ENCODE measurements at places on chromosomes 6 and 20. TPM values are rescaled to one million over a fixed set of nuclear protein-coding genes. Genes with fewer than 3 reads are reported as not detected.

The SYTL3 gene
- 14.8 TPM for total RNA-seq

- no peak overlapping the region for H3K27ac ChIP-seq
- no peak overlapping the region for H3K4me3 ChIP-seq
- H3K36me3 ChIP-seq: peaks cover 1% of the 10 kb centered on the region
Observed at GRCh38 chr6:38305995-38306681, 333.6 kb downstream of the BTBD9 start.

- DNase-seq: peak; percentile 86
- no peak overlapping the region for H3K27ac ChIP-seq
- H3K36me3 ChIP-seq: no peaks in the 10 kb centered on the region
- no peak overlapping the region for H3K4me3 ChIP-seq
Observed at GRCh38 chr6:166005944-166006899, 161.4 kb downstream of the TBXT start.

GRCh38 chr20:11350126-11351005 is 567.3 kb upstream of the BTBD3 start:
- H3K4me1 ChIP-seq: peaks cover 3% of the 10 kb centered on the region
- H3K27ac ChIP-seq: no peak overlapping the region
- no peaks in the 10 kb centered on the region for H3K27me3 ChIP-seq
- no peaks in the 10 kb centered on the region for H3K36me3 ChIP-seq
- no peak for DNase-seq

GRCh38 chr20:44212792-44213191 is 2.2 kb upstream of the OSER1 start:
- H3K27ac ChIP-seq: no peak overlapping the region
- peaks cover 7% of the 10 kb centered on the region for H3K4me1 ChIP-seq
- no peak overlapping the region for H3K4me3 ChIP-seq
- H3K27me3 ChIP-seq: no peaks in the 10 kb centered on the region
- DNase-seq: no peak
- no peaks in the 10 kb centered on the region for H3K36me3 ChIP-seq

- H3K36me3 ChIP-seq: no peaks in the 10 kb centered on the region
- no peak for DNase-seq
- H3K4me3 ChIP-seq: no peak overlapping the region
- H3K4me1 ChIP-seq: no peaks in the 10 kb centered on the region
- H3K27ac ChIP-seq: no peak overlapping the region
Observed at GRCh38 chr6:170424604-170425126, 118.1 kb downstream of the FAM120B start.

GRCh38 chr6:16756660-16757255 is 4.5 kb downstream of the ATXN1 start:
- no peaks in the 10 kb centered on the region for H3K27me3 ChIP-seq
- DNase-seq: no peak
- peaks cover 8% of the 10 kb centered on the region for H3K36me3 ChIP-seq
- no peak overlapping the region for H3K4me3 ChIP-seq

The PCIF1 gene
- total RNA-seq: 27.7 TPM

GRCh38 chr20:33830371-33830770 is 19.2 kb downstream of the CHMP4B start:
- peaks cover 56% of the 10 kb centered on the region for H3K4me1 ChIP-seq
- DNase-seq: peak; percentile 27
- H3K4me3 ChIP-seq: no peak overlapping the region
- no peaks in the 10 kb centered on the region for H3K36me3 ChIP-seq
- H3K27me3 ChIP-seq: no peaks in the 10 kb centered on the region

The SNX9 gene
- 22.7 TPM for total RNA-seq

- no peaks in the 10 kb centered on the region for H3K36me3 ChIP-seq
- peak; percentile 11 for DNase-seq
- H3K27me3 ChIP-seq: peaks cover 2% of the 10 kb centered on the region
- H3K4me3 ChIP-seq: no peak overlapping the region
- H3K27ac ChIP-seq: no peak overlapping the region
Observed at GRCh38 chr20:63096681-63097335, 90.0 kb upstream of the BHLHE23 start.

The LPA gene
- total RNA-seq: 1.1 TPM

GRCh38 chr6:13396241-13396792 is 68.0 kb upstream of the TBC1D7 start:
- peaks cover 36% of the 10 kb centered on the region for H3K4me1 ChIP-seq
- no peak for DNase-seq
- H3K4me3 ChIP-seq: no peak overlapping the region
- H3K27me3 ChIP-seq: no peaks in the 10 kb centered on the region
- no peaks in the 10 kb centered on the region for H3K36me3 ChIP-seq

- no peak overlapping the region for H3K27ac ChIP-seq
- no peak for DNase-seq
- no peaks in the 10 kb centered on the region for H3K4me1 ChIP-seq
- no peak overlapping the region for H3K4me3 ChIP-seq
Observed at GRCh38 chr6:134619789-134620188, 301.9 kb upstream of the SGK1 start.

The PDE7B gene
- 3.7 TPM for total RNA-seq

The NOX3 gene
- total RNA-seq: not detected

GRCh38 chr6:166760288-166760687 is 133.2 kb upstream of the RPS6KA2 start:
- no peak for DNase-seq
- no peak overlapping the region for H3K4me3 ChIP-seq
- H3K4me1 ChIP-seq: peaks cover 4% of the 10 kb centered on the region
- no peak overlapping the region for H3K27ac ChIP-seq
- H3K36me3 ChIP-seq: no peaks in the 10 kb centered on the region
- peaks cover 34% of the 10 kb centered on the region for H3K27me3 ChIP-seq

- DNase-seq: peak; percentile 82
- no peaks in the 10 kb centered on the region for H3K27me3 ChIP-seq
- H3K4me1 ChIP-seq: peaks cover 8% of the 10 kb centered on the region
- no peak within 1 kb of the TSS for H3K27ac ChIP-seq
- H3K4me3 ChIP-seq: no peak within 1 kb of the TSS
Observed at GRCh38 chr20:62427172-62428001, at the start of gene RBBP8NL. Gene RBBP8NL (minus strand): TSS chr20:62427539. CDS start chr20:62419647, 7,892 bp downstream.

- H3K4me3 ChIP-seq: no peak overlapping the region
- DNase-seq: peak; percentile 10
- H3K36me3 ChIP-seq: no peaks in the 10 kb centered on the region
- H3K4me1 ChIP-seq: no peaks in the 10 kb centered on the region
- no peaks in the 10 kb centered on the region for H3K27me3 ChIP-seq
Observed at GRCh38 chr6:140623498-140623897, 1249.0 kb upstream of the CITED2 start.

DNA sequence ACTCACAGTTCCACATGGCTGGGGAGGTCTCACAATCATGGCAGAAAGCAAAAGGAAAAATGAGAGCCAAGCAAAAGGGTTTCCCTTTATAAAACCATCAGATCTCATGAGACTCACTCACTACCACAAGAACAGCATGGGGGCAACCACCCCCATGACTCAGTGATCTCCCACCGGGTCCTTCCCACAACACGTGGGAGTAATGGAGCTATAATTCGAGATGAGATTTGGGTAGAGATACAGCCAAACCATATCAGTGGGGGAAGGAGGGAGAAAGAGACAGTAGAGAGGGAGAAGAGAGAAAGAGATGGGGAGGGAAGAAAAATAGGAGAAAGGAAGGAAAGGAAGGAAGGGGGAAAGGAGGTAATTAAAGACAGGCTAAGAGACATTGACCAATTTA is 30.1 kb downstream of the GMDS start:
- H3K27ac ChIP-seq: no peak overlapping the region
- no peak overlapping the region for H3K4me3 ChIP-seq
- H3K36me3 ChIP-seq: no peaks in the 10 kb centered on the region
- DNase-seq: no peak
- H3K4me1 ChIP-seq: no peaks in the 10 kb centered on the region

The PXT1 gene
- not detected for total RNA-seq

DNA sequence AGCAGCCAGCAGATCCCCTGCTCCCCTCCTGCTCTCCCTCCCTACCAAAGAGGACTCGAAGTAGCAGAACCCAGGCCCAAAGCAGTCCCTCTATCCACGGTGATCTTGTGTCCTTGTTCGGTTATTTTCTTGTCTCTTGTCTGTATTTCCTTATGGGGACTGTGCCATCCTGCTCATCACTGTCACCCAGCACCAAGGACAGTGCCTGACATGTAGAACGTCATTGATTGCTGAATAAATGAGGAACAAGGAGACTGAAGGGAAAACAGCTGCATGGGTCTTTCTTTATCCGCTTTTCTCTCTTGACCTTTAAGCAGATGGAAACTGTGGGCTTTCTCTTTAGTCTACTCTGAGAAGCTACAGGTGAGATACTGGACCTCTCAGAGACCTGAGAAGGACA is 29.4 kb upstream of the ZNF831 start:
- no peak overlapping the region for H3K4me3 ChIP-seq
- H3K27ac ChIP-seq: no peak overlapping the region
- H3K4me1 ChIP-seq: no peaks in the 10 kb centered on the region
- DNase-seq: no peak
- H3K27me3 ChIP-seq: no peaks in the 10 kb centered on the region

DNA sequence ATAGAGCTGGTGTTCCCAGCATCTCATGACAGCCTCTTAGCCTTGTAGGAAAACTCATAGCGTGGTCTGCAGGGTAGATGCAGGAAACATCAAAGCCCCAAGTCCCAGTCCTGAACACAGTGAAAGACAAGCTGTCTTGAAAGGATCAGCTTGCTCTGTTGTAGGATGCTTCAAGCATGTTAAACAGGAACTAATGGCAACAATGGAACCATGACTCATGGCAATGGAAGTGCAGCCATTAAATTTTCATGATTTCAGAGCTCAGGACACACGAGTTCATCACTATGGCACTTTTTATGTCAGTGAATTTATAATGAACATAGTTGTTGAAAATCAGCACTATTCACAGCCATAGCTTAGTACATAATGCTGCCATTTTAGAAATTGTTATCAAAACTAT is 367.7 kb downstream of the KIF16B start:
- H3K4me1 ChIP-seq: no peaks in the 10 kb centered on the region
- no peak overlapping the region for H3K4me3 ChIP-seq
- no peaks in the 10 kb centered on the region for H3K27me3 ChIP-seq
- H3K36me3 ChIP-seq: no peaks in the 10 kb centered on the region
- no peak overlapping the region for H3K27ac ChIP-seq

DNA sequence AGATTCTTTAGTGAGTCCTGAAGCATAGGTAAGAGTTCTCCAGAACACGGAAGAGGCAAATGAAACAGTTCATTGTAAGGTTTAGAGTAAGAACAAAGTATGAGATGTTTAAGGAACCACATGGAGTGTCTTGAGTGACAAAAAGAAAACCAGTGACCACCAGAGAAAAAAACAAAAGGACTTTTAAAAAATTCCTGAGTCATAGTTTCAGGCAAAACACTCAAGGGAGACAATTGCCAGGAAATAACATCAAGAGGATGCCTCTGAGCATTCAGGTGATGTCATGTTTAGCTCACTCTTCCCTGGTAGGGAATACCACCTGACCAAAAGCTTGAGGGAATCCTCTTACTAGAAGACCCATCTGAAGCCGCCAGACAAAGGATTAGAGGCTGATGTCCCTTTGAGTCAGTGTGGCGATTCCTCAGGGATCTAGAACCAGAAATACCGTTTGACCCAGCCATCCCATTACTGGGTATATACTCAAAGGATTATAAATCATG is 110.3 kb downstream of the COL19A1 start:
- H3K36me3 ChIP-seq: no peaks in the 10 kb centered on the region
- no peaks in the 10 kb centered on the region for H3K4me1 ChIP-seq
- no peak overlapping the region for H3K4me3 ChIP-seq
- no peak for DNase-seq
- no peak overlapping the region for H3K27ac ChIP-seq

DNA sequence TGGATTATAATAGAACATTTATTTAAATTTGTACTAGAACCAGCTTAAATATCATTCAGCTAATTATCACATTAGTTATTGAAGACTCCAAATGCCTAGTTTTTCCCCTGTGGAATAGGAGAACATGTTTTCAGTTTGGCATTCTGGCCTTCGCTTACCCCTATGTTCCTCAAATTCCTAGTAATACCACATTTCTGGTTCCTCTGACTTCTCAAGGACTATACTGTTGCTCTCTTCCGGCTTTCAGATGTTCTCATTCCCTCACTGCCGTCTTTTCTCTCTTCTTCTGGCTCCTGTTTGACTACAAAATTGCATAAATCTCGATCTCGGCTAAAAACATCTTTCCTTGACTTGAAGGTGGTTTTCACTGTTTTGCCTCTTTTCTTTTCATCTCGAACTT is 71.8 kb upstream of the KHDRBS2 start:
- no peak overlapping the region for H3K4me3 ChIP-seq
- H3K27ac ChIP-seq: no peak overlapping the region
- H3K36me3 ChIP-seq: no peaks in the 10 kb centered on the region
- no peaks in the 10 kb centered on the region for H3K4me1 ChIP-seq
- H3K27me3 ChIP-seq: no peaks in the 10 kb centered on the region
- no peak for DNase-seq

DNA sequence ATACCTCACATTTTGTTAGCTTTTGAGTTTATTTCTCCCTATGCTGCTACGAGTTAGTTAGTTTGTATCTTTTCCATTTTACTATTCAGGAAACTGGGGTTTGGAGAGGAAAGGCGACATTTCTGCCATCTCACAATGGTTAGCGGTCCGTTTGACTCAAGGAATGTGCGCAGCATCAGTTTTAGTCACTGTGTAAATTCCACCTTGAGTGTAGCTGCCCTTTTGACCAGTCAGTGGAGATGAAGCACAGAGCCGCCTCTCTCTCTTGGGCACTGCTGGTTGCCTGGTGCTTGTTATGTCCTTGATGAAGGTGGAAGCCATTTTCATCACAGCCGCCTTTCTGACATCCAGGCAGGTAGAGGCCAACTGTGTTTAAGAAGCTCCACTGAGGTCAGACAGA is 185.5 kb downstream of the SCP2D1 start:
- no peak for DNase-seq
- H3K27me3 ChIP-seq: no peaks in the 10 kb centered on the region
- H3K36me3 ChIP-seq: no peaks in the 10 kb centered on the region
- H3K27ac ChIP-seq: no peak overlapping the region

DNA sequence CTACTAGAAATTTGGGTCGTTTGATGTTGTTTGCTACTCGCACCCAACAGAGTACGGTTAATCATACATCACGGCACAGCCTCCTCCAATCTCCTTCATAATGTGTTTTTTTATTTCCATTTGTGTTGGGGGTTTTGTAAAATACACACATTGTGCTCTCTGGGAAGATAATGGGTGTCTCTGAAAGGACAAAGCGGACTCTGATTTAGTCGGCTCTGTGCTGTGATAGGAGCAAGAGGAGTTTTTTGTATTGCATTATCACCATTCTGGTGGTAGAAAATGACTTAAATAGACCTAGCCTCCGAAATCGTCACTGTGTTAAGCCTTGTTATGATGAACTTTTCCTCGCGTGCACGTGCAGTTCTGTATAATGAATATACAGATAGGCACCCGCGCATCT is 196.3 kb downstream of the CDH4 start:
- no peak overlapping the region for H3K27ac ChIP-seq
- H3K36me3 ChIP-seq: no peaks in the 10 kb centered on the region
- H3K4me1 ChIP-seq: no peaks in the 10 kb centered on the region
- H3K27me3 ChIP-seq: no peaks in the 10 kb centered on the region
- no peak overlapping the region for H3K4me3 ChIP-seq

The C6orf118 gene
- 17.4 TPM for total RNA-seq

GRCh38 chr6:74069089-74069581 is 373.1 kb downstream of the CD109 start:
- no peaks in the 10 kb centered on the region for H3K4me1 ChIP-seq
- no peak overlapping the region for H3K27ac ChIP-seq
- no peak for DNase-seq
- H3K36me3 ChIP-seq: no peaks in the 10 kb centered on the region
- H3K4me3 ChIP-seq: no peak overlapping the region

The DDAH2 gene
- total RNA-seq: 60.3 TPM

Measured in lung (tissue), 17 donors.